CMK (cell line): ENCODE measurements at places on chromosomes 16 and 17.

GRCh38 chr16:87198881-87199280 is 118.3 kb downstream of the C16orf95 start:
- no peak for DNase-seq

DNA sequence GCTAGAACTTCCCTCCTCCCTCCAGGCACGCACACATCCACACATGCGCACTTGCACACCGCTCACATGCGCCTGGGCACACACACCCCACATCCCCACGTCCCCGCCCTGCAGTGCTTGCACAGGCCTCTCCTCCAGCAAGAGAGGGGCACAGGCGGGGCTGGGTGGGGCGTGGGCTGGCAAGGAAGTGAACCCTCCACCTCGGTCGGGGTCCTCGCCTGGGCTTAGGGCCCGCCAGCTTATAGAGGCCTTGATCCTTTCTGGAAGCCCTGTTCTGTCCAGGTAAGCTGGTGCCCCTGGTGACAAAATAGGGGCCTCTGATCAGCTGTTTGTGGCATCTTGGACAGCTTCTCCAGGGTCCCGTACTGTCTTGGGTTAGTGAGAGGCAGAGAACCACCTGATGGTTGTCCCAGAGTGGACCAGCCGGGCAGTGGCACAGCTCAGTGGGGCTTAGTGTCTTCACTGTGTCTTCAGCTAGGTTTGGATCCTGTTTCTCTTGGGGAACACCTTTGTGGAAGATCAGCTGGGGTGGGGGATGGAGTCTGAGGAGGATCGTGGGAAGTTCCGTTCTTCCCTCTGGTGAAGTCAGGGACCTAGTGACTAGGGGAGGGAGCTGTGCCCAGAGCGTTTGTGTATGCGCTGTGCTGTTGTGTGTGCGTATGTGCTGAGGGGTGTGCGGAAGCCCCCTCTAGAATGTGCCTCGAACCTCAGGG is 12.1 kb downstream of the TBX4 start:
- no peak for DNase-seq

DNA sequence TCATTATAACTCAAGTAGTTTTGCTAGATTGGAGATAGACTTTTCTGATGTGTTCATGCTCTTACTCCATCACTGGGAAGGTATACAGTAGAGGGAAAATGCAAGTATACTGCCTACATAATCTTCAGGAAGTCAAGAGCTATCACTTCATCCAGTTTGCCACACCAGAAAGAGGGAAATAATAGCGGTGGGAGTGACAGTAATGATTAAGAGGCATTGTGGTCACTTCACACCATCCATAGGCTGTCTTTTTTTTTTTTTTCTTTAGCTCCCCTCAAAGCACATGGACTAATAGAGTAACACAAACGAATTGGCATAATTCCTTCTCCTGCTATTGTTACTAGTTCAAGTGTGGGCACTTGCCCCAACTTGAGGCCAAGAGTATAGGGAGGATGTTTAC is 28.4 kb upstream of the HLF start:
- DNase-seq, result peak; percentile 4

- DNase-seq, result no peak
Measured at GRCh38 chr16:85965125-85965524, 66.2 kb downstream of the IRF8 start.

DNA sequence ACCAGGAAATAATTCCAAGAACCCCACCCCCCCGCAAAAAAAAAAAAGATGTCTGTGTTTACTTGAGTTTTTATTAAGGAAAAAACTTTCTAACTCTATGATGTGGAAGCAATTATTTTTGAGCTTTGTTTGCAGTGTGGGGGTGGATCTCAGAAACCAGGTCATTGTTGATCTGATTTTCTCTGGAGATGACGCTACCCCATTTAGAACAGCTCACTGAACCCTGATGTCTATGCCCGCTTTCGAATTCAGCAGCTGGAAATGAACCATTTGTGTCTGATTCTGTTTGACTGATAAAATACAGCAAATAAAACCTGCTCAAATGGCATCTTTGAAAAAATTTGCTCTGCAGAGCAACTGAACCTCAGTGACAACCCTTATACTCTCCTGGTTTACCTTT is 368.6 kb downstream of the GRIN2A start:
- no peak for DNase-seq

GRCh38 chr16:739560-740458 is 988 bp downstream of the CIAO3 start:
- DNase-seq, result no peak
